Large intestine (tissue), 12 donors: ENCODE measurements at places on chromosomes 2 and 18. TPM values are rescaled to one million over a fixed set of nuclear protein-coding genes. Genes with fewer than 3 reads are reported as not detected.

DNA sequence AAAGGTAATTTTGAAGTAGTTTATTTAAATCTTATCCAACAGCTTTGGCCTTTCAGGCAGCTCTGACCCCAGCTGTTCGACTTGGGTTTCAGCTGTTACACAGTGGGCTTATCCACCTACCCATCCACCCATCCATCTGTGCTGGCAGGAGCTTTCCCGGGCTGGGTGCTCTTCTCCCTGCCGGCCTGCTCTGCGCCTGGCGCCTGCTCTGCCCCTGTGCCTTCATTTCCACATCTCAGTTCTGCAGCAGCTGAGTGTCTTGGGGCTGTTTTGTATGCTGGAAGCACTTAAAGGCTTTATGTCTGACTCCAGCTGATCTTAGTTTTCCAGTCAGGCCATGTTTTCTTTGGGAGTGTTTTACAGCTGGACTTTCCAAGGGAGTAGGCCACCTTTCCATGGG lies 24.2 kb downstream of the LDLRAD4 start:
- no peak for DNase-seq

SCN3A gene
- 5.5 TPM for polyA plus RNA-seq

REG1B gene
- 0.24 TPM for polyA plus RNA-seq

AGFG1 gene
- polyA plus RNA-seq = 113 TPM

TMEM169 gene
- 4.1 TPM for polyA plus RNA-seq
